ENCODE measurements at places on chromosomes 4 and X.

DNA sequence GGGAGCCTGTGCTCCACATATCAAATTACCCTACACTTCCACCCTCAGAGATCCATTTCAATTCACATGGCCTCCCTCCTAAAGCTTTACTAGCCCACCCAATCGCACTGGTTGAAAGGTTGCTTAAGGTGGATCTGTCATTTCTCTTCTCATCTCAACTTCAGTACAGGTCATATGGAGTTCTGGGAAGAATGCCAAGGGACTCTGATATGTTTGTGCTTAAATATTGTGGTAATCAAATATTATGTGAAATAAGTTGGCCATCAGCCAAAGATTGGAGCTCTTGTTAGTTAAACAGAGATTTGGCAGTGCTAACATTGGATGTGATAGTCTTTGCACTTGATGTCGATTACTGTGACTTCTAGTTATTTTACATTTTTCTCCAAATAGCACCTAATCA is 20.5 kb downstream of the SEPTIN6 start:
- no peak for DNase-seq

DNA sequence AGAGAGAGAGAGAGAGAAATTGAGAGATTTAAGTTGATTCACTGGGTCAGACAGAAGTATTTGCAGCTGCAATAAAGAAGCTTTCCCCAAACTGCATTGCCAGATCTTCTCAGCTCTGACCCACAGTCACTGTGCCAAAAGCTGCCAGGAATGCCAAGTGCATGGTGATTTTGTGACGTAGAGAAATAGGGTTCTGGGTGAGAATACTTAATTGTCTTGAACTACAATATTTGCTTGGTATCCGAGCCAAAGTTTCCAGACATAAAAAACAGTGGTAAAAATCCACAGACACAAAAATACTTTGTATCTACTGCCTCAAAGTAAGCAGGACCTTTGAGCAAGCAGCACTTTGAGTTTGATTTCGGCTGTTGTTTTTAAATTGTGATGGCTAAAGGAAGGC is 331.1 kb downstream of the GRID2 start:
- no peak for DNase-seq

GRCh38 chr4:79607979-79608378 is 200.0 kb upstream of the GK2 start:
- no peak for DNase-seq

DNA sequence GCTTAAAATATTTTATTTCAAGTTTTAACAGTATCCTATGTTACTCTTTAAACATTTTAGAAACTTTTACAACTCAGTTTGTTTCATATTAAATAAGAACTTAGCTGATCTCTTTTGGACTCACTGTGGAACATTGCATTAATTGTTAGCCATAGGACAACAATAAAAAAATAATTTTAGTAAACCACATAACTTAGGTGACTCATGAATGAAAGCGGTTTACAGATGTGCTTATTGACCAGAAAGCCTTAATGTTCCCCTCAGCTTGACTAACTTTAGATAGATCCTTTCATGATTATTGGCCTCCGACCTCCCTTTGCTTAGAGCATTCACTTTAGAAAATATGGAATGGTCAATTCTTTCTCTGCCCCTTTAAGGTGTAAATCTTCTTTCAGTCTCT is 783.5 kb upstream of the MAGEB2 start:
- DNase-seq = no peak

DNA sequence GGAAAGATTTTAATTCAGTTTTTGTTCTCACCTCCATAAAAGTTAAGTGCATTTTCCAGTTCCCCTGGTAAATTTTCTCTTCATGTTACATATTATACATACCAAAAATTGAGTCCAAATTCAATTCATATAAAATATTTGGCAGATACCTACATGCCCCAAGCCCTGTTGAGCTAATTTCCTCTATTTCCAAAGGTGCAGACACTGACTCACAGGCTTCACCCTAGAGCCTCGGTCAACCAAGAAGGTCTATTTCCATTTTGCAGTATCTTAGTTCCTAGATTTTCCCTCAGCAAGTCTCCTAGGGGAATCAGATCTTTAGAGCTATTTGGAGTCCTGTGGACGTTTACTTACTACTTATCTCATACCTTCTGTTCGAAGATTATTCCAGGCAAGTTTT is 174.4 kb downstream of the TSPAN5 start:
- DNase-seq = no peak

DNA sequence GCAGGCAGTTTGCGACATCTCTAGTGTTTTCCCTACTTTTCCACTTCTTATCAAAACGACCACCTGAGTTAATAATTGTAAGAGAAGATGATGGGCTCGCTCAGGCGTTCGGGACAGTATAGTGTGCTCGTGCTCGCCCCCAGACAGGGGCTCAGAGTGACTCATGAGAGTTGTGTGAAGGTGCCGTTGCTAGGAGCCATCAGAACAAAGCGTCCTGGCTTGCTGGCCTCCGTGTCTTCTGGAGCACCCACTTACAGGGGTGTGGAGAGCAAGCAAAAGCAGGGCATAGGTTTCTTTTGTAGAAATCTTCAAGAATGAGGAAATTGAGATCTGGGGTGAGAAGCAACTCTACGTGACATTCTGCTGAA is 73.0 kb upstream of the ADGRG2 start:
- DNase-seq = no peak

- DNase-seq = peak; percentile 76
Measured at GRCh38 chrX:103918571-103919269, 43.7 kb upstream of the TMSB15B start.

DNA sequence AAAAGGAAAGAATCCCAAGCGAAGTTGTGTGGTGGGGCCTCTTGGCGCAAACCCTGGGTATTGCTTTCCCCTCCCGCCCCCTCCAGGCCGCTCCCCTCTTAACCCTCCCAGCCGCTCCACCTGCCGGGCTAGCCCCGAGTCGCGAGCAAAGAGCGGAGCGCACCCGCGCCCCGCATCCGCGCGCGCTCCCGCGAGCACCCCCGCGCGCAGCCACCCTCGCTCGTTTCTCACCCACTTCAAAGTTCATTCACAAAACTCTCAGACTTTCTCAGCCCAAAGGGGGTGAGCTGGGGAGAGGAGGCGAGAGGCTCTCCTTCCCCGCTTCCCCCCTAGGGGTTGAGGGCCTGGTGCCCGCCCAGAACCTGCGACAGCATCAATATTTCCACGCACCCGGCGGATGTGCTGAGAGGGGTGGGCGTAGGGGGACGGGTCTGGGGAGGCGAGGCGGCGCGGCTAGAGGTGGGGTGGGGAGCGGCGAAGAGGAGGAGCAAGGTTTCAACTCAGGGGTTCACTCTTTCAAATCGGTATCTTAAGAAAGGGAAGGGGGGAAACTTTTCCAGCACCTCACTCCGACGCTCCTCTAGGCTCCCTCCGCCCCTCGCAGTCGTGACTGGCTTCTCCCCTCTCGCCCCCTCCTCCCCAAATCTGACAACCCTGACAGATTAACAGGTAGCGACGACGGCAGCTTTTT is 1.8 kb downstream of the MAML3 start:
- DNase-seq = peak; percentile 44

GRCh38 chr4:178480881-178481280 is 1038.6 kb upstream of the AGA start:
- no peak for DNase-seq
